ENCODE measurements at places on chromosomes 3 and 15.
A peak's percentile ranks its signal among the peaks of the same experiment; 100 is the strongest.

DNA sequence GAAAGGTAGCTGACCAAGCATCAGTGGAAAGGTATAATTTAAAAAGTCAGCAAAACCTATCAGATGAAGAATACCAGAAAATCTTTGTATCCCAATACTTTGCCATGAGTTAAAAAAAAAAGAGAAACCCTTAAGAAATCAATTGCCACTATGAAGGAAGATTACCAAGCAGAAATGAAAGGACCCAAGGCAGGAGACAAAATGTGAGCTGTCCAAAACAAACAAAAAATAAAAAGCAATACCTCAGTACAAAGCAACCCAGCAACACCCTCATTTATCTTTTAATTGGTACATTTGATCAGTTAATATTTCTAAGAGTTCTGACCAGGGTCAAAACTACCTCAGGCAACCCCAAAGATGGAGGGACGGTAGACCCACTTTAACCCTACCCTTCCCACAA, 65.3 kb downstream of the MOBP start:
- no peak for DNase-seq

- no peak for DNase-seq
Measured at GRCh38 chr3:18778598-18778997, 353.5 kb upstream of the SATB1 start.

GRCh38 chr3:41716471-41716870, 245.4 kb downstream of the ULK4 start:
- peak; percentile 15 for DNase-seq

GRCh38 chr3:99400352-99400751, 238.0 kb upstream of the COL8A1 start:
- no peak for DNase-seq

- no peak for DNase-seq
Measured at GRCh38 chr3:102235679-102236078, 199.1 kb upstream of the ZPLD1 start.

GRCh38 chr3:195885036-195885891, 23.1 kb downstream of the TNK2 start:
- DNase-seq = no peak

GRCh38 chr15:92883876-92884435, 16.2 kb upstream of the CHD2 start:
- peak; percentile 51 for DNase-seq

DNA sequence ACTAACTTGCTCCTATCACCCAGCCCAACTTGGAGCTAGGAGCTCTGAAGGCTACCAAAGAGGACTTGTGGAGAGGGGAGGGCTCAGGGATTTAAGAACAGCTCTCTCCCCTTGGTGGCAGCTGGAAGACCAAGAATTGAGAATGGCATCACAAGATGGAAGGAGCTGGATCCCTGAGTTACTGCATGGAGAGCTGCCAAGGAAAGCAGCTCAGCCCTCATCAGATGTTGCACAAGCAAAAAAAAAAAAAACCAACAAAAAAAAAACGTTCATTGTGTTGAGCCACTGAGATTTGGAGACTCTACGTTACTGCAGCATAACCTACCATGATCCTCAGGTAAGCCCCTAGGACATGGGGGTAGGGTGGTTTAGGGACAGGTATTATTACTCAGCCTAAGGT, 41.0 kb downstream of the ITGB5 start:
- peak; percentile 87 for DNase-seq

DNA sequence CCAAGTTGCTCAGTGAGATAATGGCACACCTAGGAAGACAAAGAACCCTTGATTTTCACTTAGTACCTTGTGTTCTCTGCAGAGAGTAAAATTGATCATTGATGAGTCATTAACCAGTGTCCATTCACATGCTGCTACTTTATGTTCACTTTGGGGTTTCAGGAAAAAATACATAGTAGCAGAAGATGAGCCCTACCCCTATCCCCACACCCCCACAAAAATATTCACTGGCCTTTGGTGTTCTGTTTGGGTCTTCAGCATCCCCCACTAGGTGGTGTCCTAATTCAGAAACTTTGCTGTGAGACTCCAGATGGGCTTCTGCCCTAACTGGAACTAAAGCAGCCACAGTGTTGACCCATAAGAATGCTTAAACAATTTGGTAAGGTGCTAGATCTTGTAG, 178.8 kb downstream of the KLHL25 start:
- peak; percentile 58 for DNase-seq

DNA sequence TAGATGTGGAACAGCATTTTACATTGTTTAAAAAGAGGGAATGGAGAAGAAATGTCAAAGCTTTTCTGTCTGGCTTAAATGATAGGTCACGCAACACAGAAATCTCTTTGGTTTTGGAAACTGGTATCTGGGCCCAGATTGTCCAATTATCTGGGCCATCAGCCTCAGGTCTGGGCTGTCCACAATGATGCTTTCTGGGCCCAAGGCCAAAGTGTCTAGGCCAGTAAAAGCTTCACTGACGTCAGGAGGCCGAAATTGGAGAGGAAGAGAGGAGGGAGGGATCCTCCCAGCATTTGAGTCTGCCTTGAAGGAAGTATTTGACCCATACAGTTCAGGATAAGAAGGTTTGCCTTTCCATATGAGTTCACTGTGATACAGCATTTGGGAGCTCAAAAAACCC, 60.7 kb upstream of the ALDH1A3 start:
- DNase-seq = peak; percentile 77

DNA sequence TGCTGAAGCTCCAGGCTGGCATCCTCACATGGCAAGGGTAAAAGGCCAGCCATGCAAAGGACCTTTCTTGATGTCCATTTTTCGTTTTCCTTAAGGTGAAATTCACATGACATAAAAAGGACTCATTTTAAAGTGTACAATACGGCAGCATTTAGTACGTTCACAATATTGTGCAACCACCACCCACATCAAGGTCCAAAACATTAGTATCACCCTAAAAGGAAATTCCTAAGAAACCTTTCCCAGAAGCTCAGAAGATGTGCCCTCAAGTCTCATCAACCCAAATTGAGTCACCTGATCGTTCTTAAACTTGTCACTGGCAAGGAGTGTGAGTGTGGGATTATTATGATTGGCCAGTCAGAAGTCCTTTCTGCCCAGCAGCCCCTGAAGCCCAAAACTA, 250.1 kb downstream of the TLE3 start:
- peak; percentile 34 for DNase-seq

GRCh38 chr3:109387201-109387600, 49.9 kb upstream of the DPPA4 start:
- DNase-seq = no peak

DNA sequence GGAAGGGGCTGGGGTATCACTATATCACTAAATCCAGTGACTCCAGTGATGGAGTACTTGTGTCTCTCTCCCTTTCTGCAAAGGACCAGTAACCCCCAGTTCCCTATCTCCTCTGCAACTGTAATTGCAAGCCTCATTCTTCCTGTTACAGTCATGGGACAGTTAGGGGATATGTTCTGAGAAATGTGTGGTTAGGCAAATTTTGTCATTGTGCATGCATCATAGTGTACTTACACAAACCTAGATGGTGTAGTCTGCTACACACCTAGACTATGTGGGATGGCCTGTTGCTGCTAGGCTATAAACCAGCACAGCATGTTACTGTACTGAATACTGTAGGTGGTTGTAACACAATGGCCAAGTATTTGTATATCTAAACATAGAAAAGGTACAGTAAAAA, 2.2 kb downstream of the VPS8 start:
- peak; percentile 20 for DNase-seq

DNA sequence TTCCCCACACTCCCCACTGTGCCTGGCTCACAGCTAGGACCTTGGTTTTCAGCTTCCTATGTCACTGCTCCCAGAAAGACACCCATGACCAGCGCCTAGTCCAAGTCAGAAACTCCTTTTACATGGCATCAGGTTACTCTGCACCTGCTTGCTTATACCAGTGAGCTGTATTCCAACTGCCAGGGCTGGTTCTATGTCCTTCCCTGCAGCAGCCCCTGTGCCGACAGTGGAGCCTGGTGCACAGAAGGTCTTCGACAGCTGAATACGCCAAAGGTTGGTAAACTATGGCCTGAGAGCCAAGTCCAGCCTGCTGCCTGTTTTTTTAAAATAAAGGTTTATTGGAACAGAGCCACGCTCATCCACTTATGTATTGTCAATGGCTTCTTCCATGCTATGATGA, 102.5 kb downstream of the IQSEC1 start:
- no peak for DNase-seq

- DNase-seq = peak; percentile 39
Measured at GRCh38 chr3:72494626-72495025, 353.6 kb downstream of the SHQ1 start.

DNA sequence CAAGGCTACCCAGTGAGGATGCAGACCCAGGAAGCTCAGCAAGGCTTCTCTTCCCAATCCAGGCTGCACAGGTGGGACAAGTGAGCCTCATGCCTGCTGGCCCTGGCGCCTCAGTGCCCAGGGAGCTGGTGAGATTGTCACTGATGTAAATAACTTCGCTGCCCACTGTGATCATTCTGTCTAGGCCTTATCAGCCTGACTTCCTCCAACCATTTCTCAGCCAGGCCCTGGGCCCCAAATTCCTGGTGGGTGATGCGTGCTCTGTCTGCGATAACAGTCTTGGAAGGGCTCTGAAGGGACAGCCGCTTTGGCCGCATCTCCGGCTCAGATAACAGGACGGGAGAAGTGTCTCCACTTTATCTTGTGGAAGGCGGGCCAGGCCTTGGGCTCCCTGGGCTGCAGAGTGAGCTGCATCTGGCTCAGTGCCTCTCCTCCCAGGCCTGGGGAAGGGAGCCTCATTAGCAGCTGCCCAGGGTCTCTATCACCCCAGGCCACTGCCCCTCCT, 2.2 kb upstream of the FBLN2 start:
- peak; percentile 61 for DNase-seq

DNA sequence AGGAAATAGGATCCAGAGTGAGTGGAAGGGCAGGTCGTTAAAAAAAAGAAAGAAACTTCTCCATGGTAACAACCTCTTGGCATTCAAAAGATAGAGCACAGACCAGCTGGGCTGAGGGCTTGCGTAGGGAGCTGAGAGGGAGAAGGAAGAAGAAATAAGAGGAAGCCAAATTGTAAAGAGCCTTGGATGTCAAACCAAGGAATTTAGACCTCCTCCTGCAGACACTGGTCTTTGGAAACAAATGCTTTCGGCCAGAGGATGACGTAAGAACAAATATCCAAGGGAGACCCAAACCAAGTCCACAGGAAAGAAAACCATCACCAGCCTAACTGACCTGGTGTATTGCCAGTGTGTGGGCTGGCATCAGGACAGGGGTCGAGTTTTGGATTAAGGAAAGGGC, 155.2 kb downstream of the UACA start:
- no peak for DNase-seq

DNA sequence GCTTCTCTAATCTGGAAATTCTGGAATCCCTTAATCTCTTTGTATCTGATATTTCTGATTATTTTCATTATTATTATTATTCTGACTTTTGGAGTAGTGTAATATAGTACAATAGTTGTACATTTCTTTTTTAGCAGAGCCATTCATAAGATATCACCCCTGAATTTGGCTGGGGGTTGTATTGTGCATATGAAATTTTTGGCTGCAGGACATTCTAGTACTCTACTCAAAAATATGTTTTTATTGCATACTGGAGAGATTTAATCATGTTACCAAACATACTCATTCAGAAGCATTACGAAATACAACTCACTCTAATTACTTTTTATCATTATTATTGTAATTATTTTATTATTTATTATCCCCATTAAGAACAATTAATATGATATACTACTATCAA, 589.7 kb upstream of the KCNMB2 start:
- peak; percentile 12 for DNase-seq

DNA sequence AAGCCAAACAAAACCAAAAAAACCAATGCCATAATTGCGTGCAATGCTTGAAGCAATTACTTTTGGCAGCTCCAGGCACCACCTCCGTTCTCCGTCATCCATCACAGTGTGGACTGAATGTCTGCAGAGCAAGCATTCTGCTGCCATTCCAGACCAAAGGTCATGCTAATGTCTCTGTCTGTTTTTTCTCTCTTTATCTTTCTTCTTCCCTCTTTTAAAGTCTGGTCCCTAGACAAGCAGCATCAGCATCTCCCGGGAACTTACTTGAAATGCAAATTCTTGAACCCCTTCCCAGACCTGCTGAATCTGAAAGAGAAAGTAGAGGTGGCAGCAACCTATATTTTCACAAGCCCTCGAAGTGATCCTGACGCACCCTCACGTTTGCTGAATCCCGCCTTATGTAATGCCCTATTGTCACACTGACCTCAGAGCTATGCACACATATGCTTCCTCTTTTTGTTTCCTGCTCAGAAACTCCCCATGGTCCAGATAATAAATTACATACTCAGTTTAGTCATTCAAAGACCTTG, 297.3 kb upstream of the PROK2 start:
- no peak for DNase-seq

DNA sequence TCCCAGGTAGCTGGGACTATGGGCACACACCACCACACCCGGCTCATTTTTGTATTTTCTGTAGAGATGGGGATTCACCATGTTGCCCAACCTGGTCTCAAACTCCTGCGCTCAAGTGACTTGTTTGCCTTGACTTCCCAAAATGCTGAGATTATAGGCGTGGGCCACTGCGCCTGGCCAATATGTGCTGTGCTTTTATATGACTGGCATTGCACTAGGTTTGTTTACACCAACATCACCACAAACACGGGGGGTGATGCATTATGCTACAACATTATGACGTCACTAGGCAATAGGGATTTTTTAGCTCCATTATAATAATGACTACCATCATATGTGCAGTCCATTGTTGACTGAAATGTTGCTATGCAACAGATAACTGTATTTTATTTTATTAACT, 6.9 kb downstream of the APH1B start:
- no peak for DNase-seq

- peak; percentile 93 for DNase-seq
Measured at GRCh38 chr15:63135804-63136203, 14.1 kb downstream of the LACTB start.

- DNase-seq = peak; percentile 71
Measured at GRCh38 chr3:171142985-171143384, 116.5 kb upstream of the SLC2A2 start.

GRCh38 chr3:125194849-125195601, 17.5 kb downstream of the SLC12A8 start:
- DNase-seq = peak; percentile 92

DNA sequence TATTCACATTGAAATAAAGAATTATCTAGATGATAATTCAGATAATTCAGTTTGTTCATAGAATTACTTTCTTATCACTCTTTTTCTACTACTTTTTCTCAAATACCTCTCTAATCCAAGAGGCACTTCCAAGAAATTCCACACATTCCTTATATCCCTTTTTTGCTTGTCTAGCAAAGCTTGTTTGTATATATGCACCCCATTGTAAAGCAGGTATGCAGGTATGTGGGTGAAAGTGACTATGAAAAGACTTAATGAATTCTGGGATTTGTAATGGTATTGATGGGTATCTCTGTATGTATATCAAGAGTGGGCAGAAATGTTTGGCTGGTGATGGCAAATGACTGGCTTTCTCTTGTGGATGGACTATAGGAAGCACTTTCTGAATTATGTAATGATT, 94.1 kb upstream of the FGF7 start:
- no peak for DNase-seq

DNA sequence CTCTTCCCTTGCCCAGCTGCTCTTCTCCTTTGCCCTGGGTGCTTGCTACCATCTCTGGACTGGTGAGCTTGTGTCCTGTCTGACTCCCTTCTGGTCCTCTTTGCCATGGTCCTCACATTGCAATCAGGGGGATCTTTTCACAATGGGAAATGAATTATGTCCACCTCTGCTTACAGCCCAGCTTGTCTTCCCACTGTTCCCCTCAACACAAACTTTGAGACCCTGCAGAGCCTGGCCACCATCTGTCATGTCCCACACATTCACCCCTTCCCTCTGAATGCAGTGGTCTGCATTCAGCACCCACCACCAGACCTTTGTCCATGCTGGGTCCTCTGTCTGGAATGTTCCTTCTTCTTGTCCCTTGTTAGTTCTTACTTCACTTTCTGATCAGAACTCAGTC, 100.5 kb downstream of the ABHD5 start:
- DNase-seq = no peak

- DNase-seq = peak; percentile 57
Measured at GRCh38 chr3:56855856-56856512, 54.2 kb upstream of the ARHGEF3 start.

All from iris pigment epithelial cell (primary cell).